ENCODE measurements at places on chromosomes 1 and 21.

- no peak for DNase-seq
Measured at GRCh38 chr1:158048371-158049067, 55.1 kb downstream of the KIRREL1 start.

GRCh38 chr1:226420328-226420727, 12.4 kb upstream of the PARP1 start:
- DNase-seq, result no peak

DNA sequence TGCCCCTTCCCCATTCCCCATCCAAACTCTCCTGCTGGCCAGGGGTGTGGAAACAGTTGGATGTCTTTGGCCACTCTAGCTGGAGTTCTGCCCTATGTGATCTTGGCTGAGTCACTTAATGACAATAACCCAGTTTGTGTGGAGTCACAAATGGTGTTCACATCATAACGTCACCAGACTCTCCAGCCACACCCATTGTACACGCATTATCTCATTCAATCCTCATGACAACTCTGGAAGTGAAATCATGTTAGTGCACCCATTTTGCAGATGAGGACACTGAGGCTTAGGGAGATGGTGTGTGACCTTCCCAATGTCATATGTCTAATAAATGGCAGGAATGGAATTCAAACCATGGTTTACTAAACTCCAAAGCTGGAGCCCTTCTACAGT, 1.2 kb upstream of the CDA start:
- DNase-seq, result no peak

DNA sequence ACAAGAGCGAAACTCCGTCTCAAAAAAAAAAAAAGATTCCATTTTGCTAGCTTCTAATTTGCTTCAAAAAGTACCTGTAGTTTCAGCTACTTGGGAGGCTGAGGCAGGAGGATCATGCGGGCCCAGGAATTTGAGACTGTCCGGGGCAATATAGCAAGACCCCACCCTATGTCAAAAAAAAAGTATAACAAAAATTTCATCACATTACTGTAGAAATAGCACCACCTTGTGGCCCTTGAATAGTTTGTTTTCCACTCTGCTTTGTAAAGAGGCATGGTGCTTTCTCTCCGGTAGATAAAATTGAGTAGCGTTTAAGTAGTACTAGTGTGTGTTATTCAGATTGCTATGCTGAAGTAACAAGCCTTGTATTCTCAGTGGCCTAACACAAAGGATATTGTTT, 18.2 kb upstream of the MSTO1 start:
- no peak for DNase-seq

DNA sequence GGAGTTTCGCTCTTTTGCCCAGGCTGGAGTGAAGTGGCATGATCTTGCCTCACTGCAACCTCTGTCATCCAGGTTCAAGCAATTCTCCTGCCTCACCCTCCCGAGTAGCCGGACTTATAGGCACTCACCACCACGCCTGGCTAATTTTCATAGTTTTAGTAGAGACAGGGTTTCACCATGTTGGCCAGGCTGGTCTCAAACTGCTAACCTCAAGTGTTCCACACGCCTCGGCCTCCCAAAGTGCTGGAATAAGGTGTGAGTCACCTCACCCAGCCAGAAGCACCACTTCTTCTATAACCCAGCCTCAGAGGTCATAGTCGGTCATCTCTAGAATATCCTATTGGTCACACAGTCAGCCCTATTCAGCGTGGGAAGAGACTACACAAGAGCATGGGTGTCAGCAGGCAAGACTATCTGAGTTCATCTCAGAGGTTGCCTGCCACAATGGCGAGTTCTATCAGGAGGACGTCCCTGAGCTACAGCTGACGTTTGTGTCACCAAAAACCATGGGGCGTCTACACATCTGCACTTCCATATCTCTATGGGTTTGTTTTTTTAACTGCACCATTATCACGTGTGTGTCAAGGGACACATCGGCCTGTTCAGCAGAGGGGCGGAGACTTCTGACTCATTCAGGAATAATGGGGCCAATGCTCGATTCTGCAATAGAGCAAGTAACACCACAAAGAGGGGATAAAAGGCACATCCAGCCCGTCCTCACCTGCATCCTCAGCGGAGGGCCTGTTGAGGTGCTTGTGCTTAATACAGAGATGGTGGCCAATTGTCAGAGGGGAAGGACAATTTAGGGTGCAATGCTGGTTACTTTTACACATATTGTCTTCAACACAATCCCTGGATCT, 256.3 kb upstream of the IRF2BP2 start:
- no peak for DNase-seq

DNA sequence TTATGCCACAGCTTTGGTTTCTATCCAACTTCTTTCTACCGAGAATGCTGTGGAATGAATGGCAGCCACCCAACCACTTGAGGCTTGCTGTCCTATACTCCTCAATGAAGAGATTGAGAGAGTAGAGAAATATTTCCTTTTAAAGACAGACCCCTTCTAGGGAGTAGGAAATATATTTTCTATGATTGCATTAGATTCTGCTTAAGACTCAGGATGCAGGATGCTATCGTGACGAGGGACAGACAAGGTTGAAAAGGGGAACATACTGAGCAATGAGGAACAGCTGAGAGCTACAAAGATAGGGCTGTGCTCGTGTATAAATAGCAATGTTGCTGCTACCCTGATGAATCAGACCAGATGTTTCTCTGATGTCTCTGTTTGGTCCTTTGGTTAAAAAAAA, 7.1 kb upstream of the RASAL2 start:
- no peak for DNase-seq

DNA sequence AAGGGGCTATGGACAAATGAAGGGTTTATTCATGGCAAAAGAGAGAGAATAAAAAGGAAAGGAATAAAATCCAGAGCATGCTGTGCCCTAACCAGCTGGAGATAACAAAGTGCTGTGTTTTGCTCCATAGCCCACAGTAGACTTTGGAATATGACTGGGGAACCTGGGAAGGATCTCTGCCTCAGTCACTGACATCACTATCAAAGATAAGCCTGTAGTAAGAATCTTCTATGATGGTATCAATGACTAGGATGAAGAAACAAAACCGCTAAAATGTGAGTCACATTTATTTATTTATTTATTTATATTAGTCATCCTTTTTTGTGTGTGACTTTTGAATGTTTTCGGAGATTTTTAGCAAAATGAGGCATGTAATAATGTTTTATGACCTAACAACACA, 56.3 kb downstream of the NVL start:
- DNase-seq, result no peak

DNA sequence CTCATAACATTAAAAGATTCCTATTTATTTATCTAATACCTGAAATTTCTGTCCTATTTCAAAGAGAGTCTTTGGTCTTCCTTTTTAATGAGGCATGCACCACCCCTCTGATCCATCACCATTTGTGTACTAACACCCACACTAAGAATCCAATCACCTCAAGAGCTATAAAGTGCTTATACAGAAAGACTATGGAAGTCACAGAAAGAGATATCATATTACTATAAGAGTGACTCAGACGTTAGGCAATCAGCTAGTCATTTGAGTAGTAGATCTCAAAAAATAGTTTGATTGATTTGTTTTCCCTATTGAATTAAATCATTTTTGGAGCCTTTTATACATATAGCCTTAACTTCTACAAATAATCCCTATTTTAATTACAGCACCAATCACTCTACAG, 46.1 kb downstream of the NME7 start:
- no peak for DNase-seq

GRCh38 chr1:235999259-235999925, 65.5 kb downstream of the NID1 start:
- DNase-seq, result peak; percentile 80

GRCh38 chr1:236103059-236103458, 38.2 kb upstream of the NID1 start:
- DNase-seq, result no peak
